ENCODE measurements at places on chromosomes 6 and 20. TPM values are rescaled to one million over a fixed set of nuclear protein-coding genes. Genes with fewer than 3 reads are reported as not detected.

Gene GRIK2
- total RNA-seq = 3.9 TPM

Gene MTFR2
- 0.30 TPM for total RNA-seq

DNA sequence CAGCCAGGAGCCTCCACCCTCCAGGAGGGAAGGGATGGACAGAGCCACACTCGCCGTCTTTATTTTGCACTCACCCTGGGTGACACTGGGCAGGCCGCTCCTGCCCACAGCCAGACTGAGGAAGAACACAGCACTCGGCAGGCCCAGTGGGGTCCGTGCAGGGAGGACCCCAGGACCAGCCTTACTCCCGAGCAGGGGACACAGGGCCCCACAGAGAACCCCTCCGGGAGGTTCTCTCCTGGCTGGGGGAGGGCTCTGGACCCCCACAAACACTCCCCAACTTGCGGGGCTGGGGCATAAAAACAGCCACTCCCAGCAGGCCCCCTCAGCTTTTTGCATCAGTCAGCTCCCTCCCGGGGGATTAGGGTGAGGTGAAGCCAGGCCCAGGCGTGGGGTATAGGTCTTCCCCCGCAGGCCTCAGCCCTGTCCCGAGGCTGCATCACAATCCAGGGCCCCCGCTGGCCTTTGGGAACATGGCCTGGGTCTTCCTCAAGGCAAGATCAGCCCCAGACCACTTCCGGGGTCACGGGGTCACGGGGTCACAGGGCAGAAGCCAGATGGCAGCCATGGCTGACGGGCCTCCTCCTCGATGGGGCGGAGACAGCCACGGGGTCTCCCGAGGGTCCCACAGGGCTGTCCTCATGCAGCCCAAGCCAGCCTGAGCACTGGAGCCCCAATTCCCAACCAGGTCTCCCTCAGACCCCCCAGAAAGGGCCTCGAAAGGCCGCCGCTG is 3.2 kb downstream of the TNFRSF6B start:
- peaks cover 50% of the 10 kb centered on the region for H3K4me1 ChIP-seq
- DNase-seq = no peak
- H3K27ac ChIP-seq = peak overlapping the region; percentile 79
- H3K27me3 ChIP-seq = no peaks in the 10 kb centered on the region

DNA sequence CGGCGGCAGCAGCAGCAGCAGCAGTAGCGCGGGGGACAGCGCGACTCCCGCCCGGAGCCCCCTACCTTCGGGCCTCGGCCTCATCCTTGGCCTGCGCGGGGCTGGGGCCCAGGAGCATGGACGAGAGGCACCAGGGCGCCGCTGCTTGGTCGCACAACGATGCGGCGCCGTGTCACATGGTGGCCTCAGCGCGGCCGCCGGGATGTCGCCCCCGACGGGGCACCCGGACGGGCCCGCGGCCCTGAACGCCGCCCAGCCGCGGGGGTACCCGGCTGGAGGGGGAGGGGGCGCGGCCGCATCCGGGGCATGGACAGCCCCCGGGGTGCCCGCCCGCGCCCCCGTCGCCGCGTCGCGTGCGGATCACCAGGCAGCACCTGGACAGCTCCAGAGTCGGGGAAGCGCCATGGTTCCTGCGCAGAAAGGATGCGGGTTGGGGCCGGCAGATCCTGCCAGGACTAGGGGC is 57.1 kb downstream of the CDH22 start:
- no peaks in the 10 kb centered on the region for H3K36me3 ChIP-seq
- H3K27me3 ChIP-seq = peaks cover 80% of the 10 kb centered on the region
- H3K4me3 ChIP-seq = no peak overlapping the region
- DNase-seq = no peak
- H3K27ac ChIP-seq = no peak overlapping the region
- H3K4me1 ChIP-seq = peaks cover 5% of the 10 kb centered on the region

Gene ULBP3
- 1.1 TPM for total RNA-seq

GRCh38 chr6:26257272-26257671 is 107.7 kb upstream of the BTN3A2 start:
- peaks cover 28% of the 10 kb centered on the region for H3K27me3 ChIP-seq
- H3K4me3 ChIP-seq = no peak overlapping the region
- H3K27ac ChIP-seq = no peak overlapping the region
- H3K4me1 ChIP-seq = no peaks in the 10 kb centered on the region
- H3K36me3 ChIP-seq = no peaks in the 10 kb centered on the region

Gene PPP1R16B
- total RNA-seq = 6.3 TPM

All from heart left ventricle (tissue), 16 donors.